ENCODE measurements at places on chromosomes 12 and 14. TPM values are rescaled to one million over a fixed set of nuclear protein-coding genes. Genes with fewer than 3 reads are reported as not detected.

SMOC1 gene
- total RNA-seq = not detected

KRT84 gene
- not detected for total RNA-seq

NTS gene
- total RNA-seq = not detected

EPYC gene
- not detected for total RNA-seq

RHOJ gene
- total RNA-seq = not detected

POTEM gene
- total RNA-seq = not detected

All from activated CD4-positive, alpha-beta T cell treated with anti-CD3 and anti-CD28 coated beads, Interleukin-2, amount 10 ng/mL, durations not matched to agents 24 days and 14 days (primary cell).